ENCODE measurements at places on chromosomes 4 and X.

- no peak for DNase-seq
These were observed 279.7 kb upstream of the SLC7A11 start for GRCh38 chr4:138521809-138522208.

- no peak for DNase-seq
These were observed 169.5 kb upstream of the BOD1L1 start for GRCh38 chr4:13797061-13797460.

DNA sequence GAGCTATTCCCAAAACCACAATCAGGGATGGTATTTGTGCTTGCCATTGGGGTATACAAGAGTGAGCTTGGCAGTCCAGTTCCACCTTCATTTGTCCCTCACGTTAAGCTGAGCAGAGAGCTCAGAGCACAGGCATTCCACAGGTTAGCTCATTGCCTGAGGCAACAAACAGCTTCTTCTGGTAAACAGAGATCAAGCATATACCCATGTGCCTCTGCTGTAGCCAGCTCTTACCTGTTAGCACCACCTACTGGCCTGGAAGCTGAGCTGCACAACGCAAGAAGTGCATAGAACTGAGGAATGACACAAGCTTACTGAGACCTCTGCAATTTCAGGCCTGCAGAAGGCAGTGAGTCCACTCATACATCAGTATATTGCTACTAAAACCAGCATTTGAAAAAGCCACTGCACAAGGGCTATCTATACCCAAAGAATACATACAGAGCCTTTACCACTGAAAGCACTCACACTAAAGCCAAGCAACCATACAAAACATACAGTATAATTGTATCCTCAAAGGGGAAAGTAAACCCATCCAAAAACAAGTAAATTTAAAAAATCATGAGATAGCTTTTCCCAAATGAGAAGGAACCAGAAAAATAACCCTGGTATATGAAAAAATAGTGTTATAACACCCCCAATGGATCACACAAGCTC lies 258.3 kb upstream of the GABRA2 start:
- peak; percentile 67 for DNase-seq

DNA sequence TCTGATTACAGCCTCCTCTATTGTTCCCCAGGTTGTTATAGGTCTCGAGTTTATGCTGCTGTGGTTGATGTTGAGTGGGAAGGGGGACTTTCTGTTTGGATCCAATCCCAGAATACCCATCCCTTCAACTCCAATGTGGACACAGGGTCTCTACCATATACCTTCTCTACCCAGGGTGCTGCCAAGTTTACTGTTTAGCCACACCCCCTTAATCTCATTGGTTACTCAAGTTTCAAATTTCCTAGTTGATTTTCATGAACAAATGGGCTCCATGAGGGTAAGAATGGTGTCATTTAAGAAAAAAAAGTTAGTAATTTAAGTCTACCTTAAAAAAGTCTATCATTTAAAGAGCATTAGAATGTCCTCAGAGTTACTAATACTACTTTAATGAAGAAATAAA lies 3.6 kb upstream of the SPP1 start:
- no peak for DNase-seq

DNA sequence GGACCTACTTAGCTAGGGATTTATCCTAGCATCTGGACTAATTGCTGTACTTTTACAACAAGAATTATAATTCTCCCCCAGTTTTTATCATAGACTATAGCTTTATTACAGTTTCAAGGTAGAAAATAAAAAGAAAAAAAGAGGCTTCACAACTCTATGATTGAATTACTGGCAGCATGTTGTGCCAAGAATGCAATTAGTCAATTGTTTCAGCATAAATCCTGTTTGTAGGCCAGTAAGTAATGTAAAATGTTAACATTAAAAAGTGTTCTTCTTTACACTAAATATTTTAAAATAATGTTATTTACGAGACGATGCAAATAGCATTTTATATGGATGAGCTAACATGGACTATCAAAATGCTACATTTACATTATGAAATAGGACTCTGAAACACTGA lies 228.4 kb downstream of the MAPK10 start:
- no peak for DNase-seq

GRCh38 chr4:185885075-185885474 lies 73.1 kb upstream of the SORBS2 start:
- no peak for DNase-seq

DNA sequence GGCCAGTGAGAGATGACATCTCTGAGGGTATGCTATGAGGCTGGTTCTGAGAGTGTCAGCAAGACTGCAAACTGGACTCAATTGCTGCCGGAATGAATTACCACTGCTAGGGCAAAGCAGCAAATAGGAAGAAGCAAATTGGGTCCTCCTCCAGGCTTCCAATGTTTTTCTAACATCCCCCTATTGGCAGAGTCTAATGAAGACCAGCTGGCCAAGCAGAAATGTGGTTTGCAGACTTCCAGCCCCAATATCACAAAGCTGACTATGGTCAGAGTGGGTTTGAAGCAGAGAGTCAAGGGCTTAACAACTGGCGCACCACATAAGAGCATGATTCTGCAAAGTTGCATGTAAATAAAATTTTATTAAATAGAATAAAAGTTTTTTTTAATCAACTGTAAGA lies 225.4 kb upstream of the GLRA2 start:
- no peak for DNase-seq

- DNase-seq, result no peak
These were observed 464.9 kb downstream of the GRXCR1 start for GRCh38 chr4:43357252-43357974.

All from cardiac fibroblast (primary cell).